Putamen (tissue), 1 donor: ENCODE measurements at places on chromosomes 16 and 17.
A peak's percentile ranks its signal among the peaks of the same experiment; 100 is the strongest.

DNA sequence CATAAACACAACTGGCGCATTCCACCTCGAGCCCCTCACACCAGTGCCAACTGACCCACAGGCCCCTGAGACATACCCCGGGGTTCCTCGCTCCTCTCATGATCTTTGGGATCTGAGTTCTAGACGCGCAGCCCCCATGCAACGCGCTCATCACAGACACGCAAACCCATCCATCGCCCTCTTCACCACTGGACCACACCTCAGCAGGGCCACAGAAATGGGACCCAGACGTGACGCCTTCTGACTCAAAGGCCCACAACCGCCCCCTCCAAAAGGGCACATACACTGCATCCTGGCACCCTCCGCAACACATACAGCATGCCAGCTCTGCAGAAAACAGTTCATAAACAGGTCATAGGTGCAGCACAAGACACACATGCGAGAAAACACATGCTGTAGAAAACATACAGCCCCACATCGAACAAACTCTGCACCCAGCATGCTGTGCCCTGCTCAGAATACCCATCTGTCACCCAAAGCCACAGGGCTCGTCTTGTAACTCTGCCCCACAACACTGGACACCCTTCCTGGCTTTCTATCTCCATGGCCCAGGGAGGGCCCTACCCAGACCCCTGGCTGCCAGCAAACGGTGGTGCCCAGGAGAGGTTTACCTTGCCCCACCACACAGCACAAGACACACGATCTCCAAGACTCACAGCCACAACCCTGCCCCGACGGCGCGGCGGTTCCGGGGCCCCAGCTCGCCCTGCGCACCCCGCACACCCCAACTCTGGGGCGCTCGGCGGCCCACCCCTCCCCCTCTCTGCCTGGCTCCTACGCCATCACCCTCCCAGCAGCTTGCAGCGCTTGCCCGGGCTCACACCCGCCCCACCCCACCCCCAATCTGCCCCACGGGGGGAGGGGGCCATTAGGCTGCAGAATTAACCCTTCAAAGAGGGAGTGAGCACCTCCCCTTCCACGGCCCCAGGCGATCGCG, 887 bp downstream of the ZBTB4 start:
- peak; percentile 64 for DNase-seq

- DNase-seq, result no peak
These were observed 123.7 kb downstream of the ABCC1 start for GRCh38 chr16:16073001-16073545.

- no peak for DNase-seq
These were observed 40.8 kb downstream of the MRTFB start for GRCh38 chr16:14111713-14112538.

GRCh38 chr16:77822661-77823060, 34.3 kb downstream of the VAT1L start:
- DNase-seq, result no peak

GRCh38 chr17:68993112-68993511, 37.9 kb upstream of the ABCA8 start:
- no peak for DNase-seq

GRCh38 chr16:77276661-77277060, 77.5 kb downstream of the SYCE1L start:
- no peak for DNase-seq

DNA sequence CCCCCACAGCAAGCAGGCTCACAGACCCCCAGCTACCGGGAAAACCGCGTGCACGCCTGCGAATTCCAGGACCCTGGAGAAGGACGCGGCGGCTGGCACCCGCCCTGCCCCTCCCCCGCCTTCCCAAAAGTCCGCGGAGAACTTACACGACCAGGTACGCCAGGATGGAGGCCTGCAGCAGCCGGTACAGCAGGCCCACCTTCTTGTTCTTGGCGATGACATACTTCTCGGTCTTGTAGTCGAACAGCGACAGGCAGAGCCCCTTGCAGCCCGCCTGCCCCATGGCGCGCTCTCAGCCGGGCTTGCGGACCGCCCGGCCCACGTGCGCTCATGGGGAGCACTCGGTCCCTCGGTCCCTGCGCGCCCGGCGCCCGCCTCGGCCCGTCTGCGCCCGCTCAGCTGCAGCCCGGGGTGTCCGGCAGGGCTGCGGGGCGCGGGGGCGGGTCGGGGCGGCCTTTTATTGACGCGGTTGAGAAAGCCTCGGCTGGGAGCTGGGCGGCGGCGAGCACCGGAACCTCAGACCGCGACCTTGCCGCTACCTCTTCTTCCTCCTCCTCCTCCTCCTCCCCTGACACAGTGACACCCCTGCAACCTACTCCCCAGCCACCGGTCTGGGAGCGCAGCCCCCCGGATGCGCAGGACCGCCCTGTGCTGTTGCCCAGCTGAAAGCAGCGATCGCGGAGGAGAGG, at the start of gene P2RX5:
Gene P2RX5 (minus strand): TSS at position 433 of the 689 bp plus-strand sequence. CDS start 150 bp downstream, at position 283.
- no peak for DNase-seq

DNA sequence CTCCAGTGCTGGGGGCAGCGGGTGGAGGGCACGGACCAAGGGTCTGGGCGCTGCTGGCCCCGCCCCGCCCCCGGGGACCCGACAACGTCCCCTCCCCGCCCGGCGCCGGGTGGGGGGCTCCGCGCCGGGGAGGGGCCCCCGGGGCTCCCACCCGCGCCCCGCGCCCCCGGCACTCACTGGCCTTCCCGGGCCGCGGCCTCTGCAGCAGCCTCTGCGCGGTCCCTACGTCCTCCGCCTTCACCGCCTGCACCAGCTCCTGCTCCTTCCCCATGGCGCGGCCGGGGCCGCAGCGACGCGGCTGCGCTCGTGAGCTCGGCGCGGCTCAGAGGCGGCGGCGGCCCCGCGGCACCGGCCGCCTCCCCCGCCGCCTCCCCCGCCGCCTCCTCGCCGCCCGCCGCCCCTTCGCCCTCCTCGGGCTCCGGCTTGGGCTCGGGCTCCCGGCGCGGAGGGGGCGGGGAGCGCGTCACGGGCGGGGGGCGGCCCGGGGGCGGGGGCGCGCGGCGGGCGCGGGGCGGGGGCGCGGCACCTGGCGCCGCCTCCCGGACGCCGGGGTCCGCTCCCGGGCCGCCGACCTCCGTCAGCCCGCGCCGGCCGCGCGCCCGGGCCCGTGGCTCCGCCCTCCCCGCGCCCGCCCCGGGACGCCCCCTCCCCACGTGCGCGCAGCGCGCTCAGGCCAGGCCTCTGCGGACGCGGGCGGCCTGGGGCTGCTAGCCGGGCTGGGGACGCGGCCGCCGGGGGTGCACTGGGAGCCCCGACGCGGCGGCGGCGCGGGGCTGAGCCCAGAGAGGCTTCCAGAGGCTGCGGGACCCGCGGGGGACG, at the start of gene CASKIN1:
Gene CASKIN1 (minus strand): TSS at position 444 of the 819 bp plus-strand sequence. CDS start 173 bp downstream, at position 271.
- DNase-seq, result no peak

DNA sequence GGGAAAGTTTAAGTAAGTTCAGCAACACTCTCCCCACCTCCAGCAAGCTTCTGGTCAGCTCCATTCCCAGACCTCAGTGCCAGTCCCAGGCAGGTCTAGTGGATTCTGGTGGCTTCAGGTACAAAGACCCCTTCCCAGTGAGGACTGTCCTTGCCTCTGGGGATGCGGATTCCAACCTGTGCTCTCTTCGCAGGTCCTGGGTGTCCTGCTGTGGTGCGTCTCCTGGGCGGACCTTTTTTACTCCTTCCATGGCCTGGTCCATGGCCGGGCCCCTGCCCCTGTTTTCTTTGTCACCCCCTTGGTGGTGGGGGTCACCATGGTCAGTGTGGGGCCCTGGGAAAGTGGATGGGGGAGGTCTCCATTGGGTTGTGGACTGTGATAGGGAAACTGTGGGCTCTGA, 21.8 kb downstream of the ABCC3 start:
- no peak for DNase-seq

- DNase-seq, result no peak
These were observed 125.3 kb downstream of the ANKRD11 start for GRCh38 chr16:89365044-89365467.

- peak; percentile 49 for DNase-seq
These were observed 500 bp downstream of the MAF start for GRCh38 chr16:79599837-79600637.

DNA sequence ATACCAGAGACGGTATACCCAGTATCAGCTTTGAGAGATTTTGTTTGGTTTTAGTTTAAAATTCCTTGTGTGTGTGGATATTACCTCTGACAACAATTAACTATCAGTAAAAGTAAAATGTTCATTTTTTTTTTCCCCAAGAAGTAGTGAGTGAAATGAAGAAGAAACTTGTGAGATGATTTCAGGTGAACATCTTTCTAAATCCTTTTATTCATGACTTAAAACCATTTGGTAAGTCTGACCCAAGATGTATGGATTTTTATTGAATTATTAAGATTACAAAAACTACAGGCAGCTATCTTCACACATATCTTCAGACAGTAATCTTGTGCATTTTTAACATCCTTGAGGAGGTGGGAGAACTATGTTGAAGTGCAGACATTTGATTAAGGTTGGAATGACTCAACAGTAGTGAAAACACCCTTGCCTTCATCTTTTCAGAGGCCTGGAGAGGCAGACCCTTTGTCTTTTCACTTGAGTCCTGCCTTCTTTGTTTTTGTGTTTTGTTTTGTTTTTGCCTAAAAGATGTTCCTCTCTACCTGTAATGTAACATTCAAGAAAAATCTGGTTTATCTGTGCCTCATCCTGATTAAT, 240.3 kb upstream of the TBX2 start:
- DNase-seq, result no peak

- DNase-seq, result no peak
These were observed 450.3 kb downstream of the SHISA9 start for GRCh38 chr16:13351601-13352217.

DNA sequence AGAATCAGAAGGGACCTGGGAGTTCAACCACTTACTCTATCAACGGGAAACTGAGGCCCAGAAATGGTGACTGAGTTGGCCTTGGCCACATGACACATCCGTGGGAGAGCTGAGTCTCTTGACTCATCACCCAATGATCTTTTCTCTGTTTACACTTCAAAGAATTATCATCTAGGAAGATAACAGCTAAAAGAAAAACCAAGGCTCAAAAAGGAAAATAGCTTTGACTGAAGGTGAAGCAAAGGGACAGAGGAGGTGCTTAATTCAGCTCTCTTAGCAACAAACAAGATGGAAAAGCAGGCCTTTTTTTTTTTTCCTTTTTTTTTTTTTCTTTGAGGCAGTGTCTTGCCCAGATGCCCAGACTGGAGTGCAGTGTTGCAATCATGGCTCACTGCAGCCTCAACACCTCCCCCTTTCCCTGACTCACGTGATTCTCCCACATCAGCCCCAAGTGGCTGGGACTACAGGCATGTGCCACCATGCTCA, 16.7 kb downstream of the ERCC4 start:
- DNase-seq, result no peak

DNA sequence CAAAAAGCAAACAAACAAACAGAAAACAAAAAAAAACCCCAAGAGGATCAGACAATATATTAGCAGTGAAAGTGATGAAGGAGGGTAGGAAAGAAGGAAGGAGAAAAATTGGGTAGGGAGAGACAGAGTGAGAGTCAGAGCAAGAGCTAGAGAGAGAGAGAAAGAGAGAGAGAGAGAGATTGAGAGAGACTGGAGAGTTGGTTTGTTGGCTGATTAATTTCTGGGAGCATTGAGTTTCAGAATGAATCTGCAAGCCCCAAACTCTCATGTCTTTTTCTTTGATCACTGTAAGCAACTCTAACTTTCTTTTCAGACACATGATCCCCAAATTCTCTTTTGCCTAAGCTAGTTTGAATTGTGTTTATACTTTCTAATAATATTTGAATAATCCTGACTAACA, 388.1 kb downstream of the SHISA9 start:
- no peak for DNase-seq

GRCh38 chr17:4594931-4595684, 10.8 kb downstream of the SMTNL2 start:
- no peak for DNase-seq

DNA sequence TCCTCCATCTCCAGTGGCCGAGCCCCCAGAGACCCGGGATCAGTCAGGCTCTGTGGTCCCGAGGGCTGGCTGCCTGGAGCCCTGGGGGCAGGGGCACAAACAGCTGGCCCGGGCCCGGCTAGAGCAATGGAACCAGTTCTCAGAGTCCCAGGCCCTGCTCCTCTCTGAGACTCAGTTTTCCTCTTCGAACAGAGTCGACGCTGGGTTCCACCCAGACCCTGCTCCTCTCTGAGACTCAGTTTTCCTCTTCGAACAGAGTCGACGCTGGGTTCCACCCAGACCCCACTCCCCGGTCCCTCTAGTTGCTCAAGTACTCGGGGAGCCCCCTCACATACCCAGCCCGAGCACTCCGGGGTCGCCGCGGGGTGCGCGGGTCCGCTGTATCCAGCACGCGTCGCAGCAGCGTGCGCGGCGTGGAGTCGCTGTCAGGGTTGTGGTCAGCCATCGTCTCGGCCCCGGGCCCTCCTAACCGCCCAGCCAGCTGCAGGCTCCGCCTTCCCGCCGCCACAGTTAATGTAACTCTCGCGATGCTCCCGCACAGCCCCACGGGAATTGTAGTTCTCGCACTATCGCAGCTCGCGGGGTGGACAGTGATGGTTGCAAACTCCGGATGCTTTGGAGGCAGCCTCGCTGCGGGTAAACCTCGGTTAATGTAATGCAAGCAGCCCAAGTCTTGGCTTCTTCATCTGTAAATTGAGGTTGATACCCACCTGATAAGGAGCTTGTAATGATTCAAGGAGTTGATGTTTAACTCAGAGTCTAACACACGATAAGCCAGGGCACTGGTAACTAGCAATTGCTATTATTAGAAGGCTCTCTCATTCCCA, 8.5 kb upstream of the THAP11 start:
- peak; percentile 88 for DNase-seq

DNA sequence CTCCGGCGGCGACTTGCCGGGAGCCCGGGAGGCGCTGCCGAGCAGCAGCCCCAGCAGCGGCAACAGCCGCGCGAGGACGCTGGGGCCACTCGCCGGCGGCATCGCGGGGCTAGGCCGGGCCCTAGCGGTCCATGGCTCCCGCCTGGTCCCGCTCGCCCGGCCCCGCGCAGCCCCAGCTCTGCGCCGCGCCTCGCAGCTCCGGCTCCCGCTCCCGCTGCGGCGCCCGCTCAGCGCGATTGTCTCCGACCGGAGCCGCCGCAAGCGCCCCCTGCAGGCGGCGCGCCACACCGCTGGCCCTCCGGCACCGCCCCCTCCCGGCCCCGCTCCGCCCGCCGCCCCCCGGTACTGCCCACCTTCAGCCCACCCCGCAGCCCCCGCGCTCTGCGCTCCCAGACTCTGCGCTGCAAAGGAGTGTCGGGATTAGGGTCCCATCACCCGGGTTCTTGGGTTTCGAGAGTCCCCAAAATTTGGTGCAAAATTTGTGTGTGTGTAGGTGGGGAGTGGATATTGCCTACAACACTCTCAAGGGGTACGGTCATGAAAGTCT, at the start of gene FAM171A2:
Gene FAM171A2 (minus strand): TSS at position 241 of the 547 bp plus-strand sequence. CDS start 139 bp downstream, at position 102.
- peak; percentile 42 for DNase-seq

- DNase-seq, result no peak
These were observed 806 bp downstream of the TBX21 start for GRCh38 chr17:47733674-47734410.
